ENCODE measurements at places on chromosomes 2 and 18.

- no peak for DNase-seq
Observed at GRCh38 chr18:72086421-72086820, 457.7 kb downstream of the CBLN2 start.

DNA sequence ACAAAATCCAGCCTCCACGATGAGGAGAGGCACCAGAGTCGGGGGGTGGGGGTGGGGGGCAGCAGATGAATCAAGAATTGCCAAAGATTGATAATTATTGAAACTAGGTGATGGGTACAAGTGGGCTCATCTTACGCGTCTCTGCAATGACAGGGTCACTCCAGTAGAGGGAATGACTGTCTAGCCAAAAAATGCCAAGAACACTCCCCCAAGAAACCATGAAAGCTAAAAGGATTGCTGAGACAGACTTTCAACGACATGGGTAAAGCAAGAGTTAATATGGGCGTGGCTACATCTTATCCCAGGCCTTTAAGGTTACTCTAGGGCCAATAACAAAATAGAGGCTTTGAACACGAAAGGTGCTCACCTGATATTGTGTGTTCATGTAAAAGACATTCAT is 86.5 kb downstream of the STK39 start:
- no peak for DNase-seq

DNA sequence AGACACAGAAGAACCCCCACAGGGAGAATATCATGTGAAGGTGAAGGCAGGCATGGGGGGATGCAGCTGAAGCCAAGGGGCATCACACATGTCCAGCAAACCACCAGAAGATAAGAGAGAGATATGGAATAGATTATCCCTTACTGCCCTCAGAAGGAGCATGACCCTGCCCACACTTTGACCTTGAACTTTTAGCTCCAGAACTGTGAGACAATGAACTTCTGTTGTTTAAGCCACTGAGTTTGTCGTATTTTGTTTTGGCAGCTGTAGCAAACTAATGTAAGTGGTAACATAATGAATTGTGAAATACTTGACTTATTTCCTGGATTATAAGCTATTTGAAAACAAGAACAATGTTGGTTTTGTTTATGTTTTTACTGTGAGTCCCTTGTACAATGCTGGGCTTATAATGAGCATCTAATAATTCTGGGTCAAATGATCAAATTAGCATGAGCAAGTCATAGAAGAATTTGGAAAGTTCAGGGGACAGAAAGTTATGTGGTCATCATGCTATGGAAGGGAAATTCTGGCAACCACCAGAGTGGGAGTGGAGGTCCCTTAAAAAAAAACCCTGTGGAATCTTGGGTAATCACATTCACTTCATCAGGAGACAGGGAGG is 541.0 kb upstream of the KLHL29 start:
- DNase-seq = no peak

DNA sequence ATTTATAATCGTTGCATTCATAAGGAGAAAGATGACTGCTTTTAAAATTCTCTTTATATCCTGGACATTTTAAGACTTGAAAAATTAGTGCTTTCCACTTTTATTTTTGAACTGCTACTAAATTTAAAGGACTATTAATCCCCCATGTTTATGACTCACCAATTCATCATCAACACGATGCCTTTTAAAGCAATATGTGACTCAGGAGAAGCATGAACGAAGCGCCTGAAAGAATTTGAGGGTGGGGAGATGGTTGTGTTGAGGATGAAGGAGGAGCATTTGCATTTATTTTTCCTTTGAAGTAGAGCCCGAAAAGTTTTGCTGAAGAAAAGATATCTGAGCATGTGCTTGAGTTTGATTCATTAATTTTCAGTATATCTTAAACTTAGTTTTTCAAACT is 192.2 kb upstream of the LRRTM1 start:
- DNase-seq = no peak

- no peak for DNase-seq
Observed at GRCh38 chr2:42874949-42875801, 82.8 kb upstream of the HAAO start.

DNA sequence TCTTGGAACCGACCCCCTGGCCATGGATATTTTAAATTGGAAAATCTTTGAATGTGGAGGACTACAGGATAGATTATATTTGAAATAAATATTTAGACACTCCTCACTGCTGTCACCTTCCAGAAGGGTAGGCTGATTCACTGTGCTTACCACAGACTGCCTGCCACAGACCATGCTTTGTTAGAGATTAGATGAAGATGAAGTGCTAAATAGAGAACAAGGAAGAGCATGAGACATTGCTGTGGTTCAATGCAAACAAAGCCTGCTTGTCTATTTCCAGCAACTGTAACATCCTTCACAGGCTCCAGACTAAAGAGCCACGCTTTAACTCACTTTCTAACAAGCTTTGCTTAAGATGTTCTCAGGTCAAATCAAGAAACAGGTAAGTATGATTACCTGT is 81.0 kb upstream of the TMEM17 start:
- no peak for DNase-seq

- DNase-seq = no peak
Observed at GRCh38 chr2:75256485-75256884, 57.2 kb upstream of the TACR1 start.

DNA sequence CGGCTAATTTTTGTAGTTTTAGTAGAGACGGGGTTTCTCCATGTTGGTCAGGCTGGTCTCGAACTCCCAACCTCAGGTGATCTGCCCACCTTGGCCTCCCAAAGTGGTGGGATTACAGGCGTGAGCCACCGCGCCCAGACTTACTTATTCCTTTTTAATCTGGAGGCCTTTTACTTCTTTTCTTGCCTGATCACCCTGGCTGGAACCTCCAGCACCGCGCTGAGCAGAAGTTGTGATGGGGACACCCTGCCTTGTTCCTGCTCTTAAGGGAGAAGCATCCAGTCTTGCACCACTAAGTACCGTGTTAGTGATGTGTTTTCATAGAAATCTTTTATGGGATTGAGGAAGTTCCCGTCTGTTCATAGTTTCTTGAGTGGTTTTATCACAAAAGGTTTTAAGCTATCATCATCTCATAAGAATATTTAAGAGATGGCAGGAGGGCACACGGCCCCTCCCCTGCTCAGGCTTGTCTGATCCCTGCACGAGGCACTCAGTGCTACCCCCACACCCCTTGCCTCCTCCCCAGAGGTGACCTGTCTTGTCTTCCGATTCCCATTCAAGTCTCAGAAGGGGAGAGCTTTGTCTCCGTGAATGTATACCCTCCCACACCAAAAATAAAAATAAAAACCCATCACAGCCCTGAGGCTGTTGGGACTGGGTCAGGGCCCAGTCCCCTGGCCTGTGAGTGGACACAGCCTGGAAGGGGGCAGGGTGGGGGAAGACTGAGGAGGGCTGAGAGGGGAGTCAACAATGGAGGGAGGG is 65.3 kb upstream of the SMAD7 start:
- DNase-seq = no peak

DNA sequence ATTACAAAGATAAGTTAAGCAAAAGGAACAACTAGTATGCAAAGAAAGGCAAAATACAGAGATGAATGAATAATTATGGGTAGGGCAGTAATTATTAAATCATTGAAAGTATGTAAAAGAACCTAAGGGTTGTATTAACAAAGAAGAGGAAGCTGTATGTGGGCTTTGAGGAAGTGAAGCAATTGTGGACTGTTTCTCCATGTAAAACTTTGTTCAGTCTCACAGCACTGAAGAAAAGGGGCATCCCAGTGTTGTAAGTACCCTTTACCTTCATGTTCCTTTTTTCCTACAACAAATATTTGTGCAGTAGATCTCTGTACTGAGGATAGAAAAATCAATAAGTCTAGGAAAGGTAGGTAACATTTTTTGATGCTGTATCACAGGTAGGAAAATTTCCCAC is 388.7 kb upstream of the NRP2 start:
- no peak for DNase-seq

DNA sequence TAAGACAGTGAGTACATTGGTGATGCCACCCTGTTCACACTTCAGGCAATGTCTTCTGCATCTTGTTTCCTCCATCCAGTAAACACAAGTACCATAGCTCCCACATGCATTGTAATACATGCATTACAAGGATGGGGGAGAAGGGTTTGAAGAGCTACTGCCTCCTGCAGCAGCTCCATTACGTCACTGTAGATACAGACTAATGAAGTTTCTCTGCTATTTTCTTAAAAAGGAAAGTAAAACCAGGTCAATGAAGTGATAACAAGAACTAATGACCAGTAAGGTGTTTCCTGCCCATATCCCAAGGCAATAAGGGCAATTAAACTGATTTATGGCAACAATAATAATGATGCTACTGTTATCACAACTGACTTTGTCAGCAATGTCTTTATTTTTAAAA is 18.2 kb upstream of the BBS5 start:
- no peak for DNase-seq

- no peak for DNase-seq
Observed at GRCh38 chr2:10951558-10952414, 40.1 kb downstream of the KCNF1 start.

- no peak for DNase-seq
Observed at GRCh38 chr2:39494784-39495251, 57.7 kb upstream of the MAP4K3 start.

DNA sequence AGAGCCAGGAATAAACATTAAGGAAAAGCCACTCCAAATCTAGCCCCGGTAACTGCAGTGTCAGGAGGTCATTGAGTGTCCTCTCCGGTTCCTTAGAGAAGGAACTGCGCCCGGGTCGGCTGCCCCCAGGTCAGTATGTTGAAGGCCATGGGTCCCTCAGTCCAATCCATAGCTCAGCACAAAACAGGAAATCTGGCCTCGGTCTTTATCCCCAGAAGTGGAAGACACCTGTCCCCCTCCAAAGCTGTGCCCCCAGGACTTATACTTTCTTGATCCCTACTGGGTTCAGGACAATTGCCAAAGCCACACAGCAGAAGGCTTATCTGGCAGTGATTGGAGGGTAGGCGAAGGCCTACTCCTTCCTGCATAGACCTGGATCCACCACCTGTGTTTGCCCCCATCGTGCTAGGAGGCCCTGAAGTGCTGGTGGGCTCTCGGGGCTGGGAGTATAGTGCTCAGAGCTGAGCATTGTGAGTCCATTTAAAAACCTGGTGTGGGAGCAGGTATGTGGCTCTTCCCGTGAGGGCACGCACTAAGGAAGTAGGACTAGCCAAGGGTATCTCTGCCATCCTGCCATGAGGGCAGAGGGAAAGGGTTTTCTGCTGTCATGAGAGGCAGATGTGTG is 178.6 kb downstream of the SEPTIN10 start:
- no peak for DNase-seq

- no peak for DNase-seq
Observed at GRCh38 chr2:63790906-63791305, 50.8 kb upstream of the UGP2 start.

DNA sequence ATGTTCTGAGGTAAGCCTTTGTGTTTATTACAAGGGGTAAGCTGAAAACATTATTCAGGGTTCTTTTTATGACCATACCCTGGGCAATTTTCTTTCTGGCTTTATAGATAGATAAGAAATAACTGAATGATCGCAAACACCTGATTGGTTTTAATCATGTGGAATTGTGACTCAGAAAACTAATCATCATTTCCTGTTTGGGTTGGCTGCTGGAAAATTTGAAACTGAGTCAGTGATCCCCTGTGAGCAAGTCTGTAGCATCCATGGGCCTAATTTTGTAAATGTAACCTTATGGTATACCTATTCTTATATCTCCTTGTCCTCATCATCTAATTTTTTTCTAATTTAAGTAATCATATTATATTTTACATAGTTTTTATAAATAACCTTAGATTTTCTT is 34.3 kb downstream of the CCDC68 start:
- no peak for DNase-seq

DNA sequence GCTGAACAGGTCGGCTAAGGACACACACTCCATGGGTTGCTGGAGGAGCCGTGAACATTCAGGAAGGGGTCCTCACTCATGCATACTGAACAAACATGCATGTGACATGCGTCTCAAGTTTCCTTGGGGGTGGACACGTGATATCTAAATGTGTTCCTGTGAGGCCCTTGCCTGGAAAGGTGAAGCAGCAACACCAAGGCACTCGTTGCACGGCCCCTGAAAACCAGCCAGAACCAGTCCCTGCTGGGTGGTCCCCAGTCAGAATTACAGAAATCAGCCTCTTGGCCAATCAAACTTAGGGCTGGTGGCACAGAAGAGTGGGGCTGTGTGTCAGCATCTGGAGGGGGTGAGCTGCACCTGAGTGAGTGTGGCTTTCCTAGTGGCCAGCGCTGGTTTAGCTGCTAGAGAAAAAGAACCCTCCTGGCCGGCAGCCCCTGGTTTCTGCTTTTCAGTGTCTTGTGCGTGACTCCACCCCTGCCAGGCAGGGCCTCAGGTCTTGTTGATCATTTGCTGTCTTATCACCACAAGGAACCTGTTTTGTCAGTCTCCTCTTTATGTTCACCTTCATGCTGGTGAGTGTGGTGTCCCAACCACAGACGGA is 3.2 kb upstream of the AQP12B start:
- DNase-seq = no peak

- DNase-seq = no peak
Observed at GRCh38 chr2:64814007-64814406, 160.3 kb upstream of the SERTAD2 start.

GRCh38 chr18:75125382-75126331 is 83.3 kb downstream of the PTGR3 start:
- no peak for DNase-seq

- no peak for DNase-seq
Observed at GRCh38 chr2:60364491-60364890, 189.0 kb downstream of the BCL11A start.

DNA sequence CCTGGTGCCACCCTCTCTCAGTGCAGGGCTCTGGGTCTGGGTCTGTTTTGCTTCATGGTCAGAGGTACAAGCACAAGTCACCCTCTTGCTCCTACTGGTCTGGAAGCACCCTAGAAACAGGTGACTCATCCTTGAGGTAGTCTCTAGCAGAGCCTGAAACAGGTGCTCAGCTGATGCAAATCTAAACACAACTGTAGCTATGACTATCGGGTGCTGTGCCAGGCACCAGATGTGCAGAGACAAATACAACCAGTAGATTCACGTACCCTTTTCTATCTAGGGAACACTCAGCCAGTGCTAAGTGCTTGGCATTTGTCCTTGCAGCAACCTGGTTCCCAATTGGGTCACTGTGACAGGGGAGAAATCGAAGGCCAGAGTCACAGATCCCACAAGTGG is 140.9 kb upstream of the MYCN start:
- DNase-seq = no peak

DNA sequence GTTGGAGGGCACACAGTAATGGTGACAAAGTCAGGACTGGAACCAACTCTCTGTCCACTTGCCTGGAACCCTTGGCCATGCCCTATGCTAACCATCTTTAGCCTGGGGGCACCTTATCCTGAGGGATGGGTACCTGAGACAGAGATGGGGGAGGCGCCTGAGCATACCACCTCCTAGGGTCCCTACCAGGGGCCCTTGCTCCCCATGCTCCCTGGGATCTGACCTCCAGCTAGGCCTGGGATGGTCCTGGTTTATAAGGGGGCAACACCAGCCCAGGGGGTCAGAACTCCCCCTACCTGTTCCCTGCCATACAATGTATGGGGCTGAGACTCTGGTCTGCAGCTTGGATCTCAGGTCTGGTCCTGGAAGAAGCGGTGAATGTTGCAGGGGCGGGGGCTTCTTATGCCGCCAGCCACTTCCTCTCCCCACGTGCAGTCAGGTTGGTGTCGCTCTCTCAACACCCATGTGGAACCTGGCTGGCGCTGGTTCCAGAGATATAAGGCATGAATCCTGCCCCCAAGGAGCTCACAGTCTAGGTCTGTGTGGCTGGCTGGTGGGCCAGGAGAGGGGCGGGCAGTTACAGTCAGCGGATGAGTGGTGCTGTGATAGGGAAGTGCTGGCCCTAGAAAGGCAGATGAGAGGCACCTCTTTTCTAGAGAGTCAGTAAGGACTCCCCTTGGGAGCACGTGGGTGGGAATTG is 3.8 kb upstream of the TOGARAM2 start:
- DNase-seq = no peak
